ENCODE measurements at places on chromosomes 16 and 17.
A peak's percentile ranks its signal among the peaks of the same experiment; 100 is the strongest.

GRCh38 chr16:54077050-54077821, 209.4 kb downstream of the IRX3 start:
- DNase-seq = no peak

- DNase-seq = peak; percentile 60
Observed at GRCh38 chr16:87897521-87898505, 28.5 kb upstream of the SLC7A5 start.

GRCh38 chr16:73326221-73326620, 278.3 kb upstream of the ZFHX3 start:
- DNase-seq = no peak

DNA sequence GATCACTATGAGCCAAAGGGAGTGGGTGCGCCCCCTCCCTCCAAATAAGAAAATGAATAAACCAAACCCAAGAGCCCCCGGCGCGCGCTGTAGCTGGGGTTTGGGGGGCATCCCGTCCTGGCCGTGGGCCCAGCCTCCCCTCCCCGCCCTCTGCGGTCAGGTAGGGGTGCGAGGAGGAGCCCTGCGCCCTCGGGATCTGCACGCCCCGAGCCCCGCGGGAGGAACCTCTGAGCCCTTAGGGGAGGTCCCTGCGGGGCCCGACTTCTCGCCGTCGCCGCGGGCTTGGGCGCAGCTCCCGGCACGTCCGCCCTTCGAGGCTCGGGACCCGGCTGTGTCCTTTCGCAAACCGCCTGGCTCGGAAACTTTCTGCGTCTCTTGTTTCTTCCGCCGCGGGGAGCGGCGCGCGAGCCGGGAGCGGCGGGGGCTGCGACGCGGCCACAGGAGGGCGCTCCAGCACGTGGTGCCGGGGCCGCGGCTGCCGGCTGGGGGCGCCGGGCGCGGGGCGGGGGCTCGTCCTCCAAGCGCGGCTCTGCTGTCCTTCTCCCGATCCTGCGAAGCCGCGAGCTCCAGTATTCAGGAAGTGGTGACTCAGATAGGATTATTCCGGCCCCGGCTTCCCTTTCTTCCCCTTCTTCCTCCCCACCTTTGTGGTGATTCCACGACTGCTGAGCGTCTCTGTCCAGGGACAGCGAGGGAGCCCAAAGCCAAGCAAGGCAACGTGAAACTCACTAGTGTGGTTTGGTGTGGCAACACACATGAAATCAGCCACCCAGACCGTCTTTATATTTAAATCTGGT, 1.6 kb downstream of the PITPNC1 start:
- peak; percentile 81 for DNase-seq

DNA sequence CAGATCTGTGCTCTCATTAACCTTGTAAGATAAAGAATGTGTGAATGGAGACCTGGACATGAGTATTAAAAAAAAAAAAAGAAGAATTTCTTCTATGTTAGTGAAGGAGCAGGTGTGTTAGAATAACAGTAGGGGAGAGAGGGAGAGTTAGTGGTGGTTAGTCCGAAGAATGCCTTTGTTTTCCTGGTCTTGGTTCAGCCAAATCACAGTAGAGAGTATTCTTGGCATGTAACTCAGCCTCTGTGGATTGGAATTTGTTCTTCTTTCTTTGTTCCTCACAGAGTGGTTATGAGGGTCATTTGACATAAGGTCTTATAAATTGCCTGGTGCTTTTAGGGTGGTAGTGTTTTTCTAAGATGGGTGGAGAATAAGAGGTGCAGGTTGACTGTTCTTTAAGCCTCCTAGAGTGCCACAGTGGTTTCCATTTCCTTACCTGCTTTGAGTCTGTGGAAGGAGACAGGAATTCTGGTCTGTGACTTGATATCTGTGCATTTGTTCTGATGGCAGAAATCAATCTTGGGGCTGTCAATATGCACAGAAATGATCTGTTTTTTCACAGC, 17.6 kb downstream of the NUP93 start:
- no peak for DNase-seq

DNA sequence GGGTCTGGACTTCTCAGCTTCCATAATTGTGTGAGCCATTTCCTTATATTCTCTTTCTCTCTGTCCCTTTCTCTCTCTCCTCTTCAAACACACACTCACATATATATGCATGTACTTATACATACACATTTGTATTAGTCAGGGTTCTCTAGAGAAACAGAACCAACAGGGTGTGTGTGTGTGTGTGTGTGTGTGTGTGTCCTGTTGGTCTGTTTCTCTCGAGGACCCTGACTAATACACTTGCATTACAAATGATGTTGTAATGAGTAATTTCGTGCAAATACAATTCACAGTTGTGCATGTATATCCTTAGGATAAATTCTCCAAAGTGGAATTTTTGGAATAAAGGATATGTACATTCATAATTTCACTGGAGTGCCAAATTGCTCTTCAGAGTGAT, 115.3 kb downstream of the NPIPB5 start:
- DNase-seq = no peak

DNA sequence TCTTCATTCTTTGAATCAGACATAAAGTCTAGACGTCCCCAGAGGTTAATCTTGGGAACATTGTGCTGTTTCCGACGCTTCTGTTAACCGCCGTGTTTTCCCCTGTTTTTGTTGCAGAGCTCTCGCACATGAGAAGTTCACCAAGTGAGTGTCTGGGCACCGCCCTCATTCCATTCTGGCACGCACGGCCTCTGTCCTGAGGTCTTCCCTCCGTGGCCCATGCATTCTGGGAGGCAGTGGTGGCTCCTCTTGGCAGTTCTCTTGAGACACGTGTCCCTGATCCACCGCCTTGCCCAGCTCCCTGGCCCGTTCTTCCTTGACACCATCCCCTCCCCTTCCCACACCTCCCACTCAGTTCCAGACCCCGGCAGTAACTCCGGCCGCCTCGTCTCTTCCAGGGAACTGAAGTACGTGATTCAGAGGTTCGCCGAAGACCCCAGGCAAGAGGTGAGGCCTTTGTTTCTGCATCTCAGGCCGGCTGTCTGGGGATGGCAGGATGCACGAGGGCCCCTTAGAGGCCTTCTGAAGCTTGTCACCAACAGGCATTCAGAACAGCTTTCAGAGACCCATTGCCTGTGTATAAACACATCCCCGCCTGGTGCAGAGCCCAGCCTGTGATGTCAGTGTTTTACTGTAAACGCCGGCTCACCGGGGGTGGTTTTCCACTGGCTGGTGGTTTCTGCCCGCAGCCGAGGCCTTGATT, 85.9 kb upstream of the PLCG2 start:
- DNase-seq = no peak

GRCh38 chr17:8670421-8670820, 39.9 kb upstream of the MYH10 start:
- DNase-seq = no peak

- no peak for DNase-seq
Observed at GRCh38 chr17:4010754-4011153, 46.5 kb upstream of the ATP2A3 start.

GRCh38 chr16:88377961-88378360, 4.8 kb upstream of the ZNF469 start:
- no peak for DNase-seq

- no peak for DNase-seq
Observed at GRCh38 chr17:68356949-68357455, 65.7 kb downstream of the ARSG start.

All from CD4-positive, alpha-beta T cell treated with Interleukin-15 for 4 hours (primary cell).